ENCODE measurements at places on chromosomes 3 and 15. TPM values are rescaled to one million over a fixed set of nuclear protein-coding genes. Genes with fewer than 3 reads are reported as not detected.

The ADAMTS9 gene
- total RNA-seq, result 2.3 TPM

The RPL39L gene
- 15.1 TPM for total RNA-seq

GRCh38 chr15:99445272-99445850 lies 120.4 kb upstream of the MEF2A start:
- peaks cover 7% of the 10 kb centered on the region for H3K4me1 ChIP-seq
- H3K4me3 ChIP-seq, result no peak overlapping the region
- no peak overlapping the region for H3K27ac ChIP-seq
- DNase-seq, result no peak
- H3K36me3 ChIP-seq, result no peaks in the 10 kb centered on the region
- H3K27me3 ChIP-seq, result peaks cover 1% of the 10 kb centered on the region

DNA sequence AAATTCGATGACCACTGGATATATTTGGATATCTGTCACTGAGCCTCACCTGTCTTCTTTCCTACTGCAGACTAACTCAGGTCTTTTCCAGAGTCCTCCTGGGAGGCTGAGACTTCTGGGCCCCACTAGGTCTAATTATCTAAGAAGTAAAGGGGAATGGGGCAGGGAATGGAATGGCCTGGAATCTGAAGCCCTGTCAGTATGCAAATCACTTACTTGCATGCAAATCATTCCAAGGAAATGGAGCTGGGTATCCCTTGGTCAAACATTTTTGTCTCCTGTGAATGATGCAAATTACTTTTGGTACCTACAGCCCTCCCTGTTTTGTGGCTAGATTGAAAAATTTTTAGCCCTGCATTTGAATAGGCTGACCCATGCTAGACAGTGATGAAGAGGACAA lies 5.3 kb upstream of the SPSB4 start:
- H3K4me1 ChIP-seq, result peaks cover 33% of the 10 kb centered on the region
- no peak overlapping the region for H3K4me3 ChIP-seq
- no peaks in the 10 kb centered on the region for H3K36me3 ChIP-seq
- peaks cover 15% of the 10 kb centered on the region for H3K27me3 ChIP-seq
- no peak for DNase-seq

DNA sequence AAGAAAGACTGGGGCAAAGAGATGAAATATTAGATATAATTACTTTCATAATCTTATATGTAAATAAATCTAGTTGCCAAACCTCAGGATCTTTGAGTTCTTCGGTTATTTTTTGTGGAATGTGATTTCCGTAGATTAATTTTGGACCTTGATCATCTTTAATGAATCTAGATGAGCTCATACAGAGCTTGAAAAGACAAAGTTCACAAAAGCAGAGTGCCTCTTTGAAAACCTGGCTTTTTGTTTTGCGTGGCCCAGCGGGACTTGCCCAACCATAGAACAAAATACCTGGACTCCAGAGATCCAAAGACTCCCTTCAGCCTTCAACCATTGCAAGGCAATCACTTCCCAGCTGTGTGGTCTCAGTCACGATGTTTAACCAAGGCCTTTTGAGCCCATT lies 54.8 kb upstream of the CHST2 start:
- no peak overlapping the region for H3K4me3 ChIP-seq
- H3K4me1 ChIP-seq, result peaks cover 41% of the 10 kb centered on the region
- DNase-seq, result no peak

All from glutamatergic neuron (in vitro differentiated cells).